Choroid plexus epithelial cell (primary cell): ENCODE measurements at places on chromosomes 3 and 15.

DNA sequence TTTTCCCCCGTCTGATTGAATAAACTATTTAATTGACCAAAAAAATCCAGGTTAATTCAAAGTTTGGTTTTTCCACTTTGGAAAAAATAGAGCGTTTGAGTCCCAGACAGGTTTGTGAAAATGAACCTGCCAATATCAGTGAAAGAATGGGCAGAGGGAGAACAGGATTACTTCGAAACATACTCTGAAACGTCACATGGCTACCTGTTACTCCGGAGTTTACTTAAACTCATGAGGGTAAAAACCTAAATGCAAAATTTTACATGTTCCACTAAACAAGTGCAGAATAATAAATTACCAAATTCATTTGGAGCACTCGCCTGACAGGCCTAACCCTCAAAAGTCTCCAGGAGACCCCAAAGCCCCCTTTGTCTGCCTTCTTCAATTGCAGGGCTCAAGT, 419.9 kb downstream of the MECOM start:
- DNase-seq, result no peak

GRCh38 chr3:94179059-94179458, 116.2 kb downstream of the NSUN3 start:
- no peak for DNase-seq

GRCh38 chr3:139472380-139473010, 3.8 kb downstream of the RBP2 start:
- no peak for DNase-seq

GRCh38 chr3:170128977-170129431, 52.5 kb downstream of the PHC3 start:
- no peak for DNase-seq

DNA sequence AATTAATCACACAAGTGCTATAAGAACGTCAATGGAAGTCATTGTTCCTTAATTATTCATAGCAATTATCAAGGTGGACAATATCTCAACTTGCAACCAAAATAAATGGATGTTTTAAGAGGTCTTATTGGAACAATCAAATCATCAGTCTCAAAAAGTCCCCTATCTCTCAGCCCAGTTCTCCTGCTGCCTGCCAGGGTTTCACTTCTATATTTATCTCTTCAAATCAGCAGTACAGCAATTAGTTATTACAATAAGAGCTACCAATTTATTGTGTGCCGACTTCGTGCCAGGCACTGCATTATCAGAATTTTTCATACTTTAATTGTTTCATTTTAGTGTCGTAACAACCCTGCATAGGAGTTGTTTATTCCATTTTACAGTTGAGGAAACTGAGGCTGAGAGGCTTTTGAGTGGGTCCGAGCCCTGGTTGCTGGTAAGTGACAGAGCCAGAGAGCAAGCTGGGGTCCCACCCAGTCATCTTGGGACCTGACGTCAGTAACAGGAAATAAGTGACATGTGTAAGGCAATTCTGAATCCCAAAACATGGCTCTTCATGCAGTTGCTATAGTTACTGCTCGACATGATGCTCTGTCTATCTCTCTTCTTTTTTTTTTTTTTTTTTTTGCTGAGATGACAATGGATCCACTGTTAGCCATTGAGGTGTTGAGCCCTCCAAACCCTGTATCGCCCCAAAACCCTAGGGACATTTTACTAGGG, 8.8 kb upstream of the KCTD6 start:
- no peak for DNase-seq

DNA sequence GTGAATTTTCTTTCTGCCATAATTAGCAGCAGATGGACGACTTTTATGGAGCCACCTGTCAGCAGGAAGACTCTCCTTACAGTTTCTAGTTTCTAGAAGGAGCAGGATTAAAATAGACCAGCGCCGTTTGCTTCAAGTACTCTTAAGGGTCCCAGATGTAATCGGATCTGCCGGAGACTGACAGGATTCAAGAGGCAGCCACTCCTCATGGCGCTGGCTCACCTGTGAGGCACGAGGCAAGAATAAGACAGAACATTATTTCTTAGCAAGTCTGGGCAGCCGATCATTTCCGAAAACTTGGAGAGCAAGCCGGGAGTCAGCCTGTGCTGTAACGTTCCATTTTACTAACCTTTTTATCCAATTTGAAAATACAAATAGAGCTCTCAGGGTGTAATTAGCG, 410.4 kb upstream of the RORA start:
- DNase-seq, result no peak

DNA sequence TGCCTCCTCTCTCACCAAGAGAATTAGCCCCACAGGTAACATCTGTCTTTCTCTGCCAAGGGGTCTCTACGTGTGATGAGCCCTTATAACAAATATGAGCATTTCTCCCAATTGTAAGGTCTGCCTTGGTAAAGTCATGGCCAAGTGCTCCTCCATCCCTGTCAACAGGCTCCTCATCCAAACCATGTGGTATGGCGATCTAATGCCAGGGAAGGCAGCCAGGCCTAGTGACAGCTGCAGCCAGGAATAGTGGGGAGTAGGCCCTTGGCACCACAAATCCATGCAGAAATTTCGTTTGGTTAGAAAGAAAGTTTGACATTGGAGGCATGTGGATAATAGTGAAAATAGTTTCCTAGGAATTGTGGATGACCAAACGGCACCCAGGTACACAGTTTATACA, 4.7 kb upstream of the LRTM1 start:
- DNase-seq, result no peak

DNA sequence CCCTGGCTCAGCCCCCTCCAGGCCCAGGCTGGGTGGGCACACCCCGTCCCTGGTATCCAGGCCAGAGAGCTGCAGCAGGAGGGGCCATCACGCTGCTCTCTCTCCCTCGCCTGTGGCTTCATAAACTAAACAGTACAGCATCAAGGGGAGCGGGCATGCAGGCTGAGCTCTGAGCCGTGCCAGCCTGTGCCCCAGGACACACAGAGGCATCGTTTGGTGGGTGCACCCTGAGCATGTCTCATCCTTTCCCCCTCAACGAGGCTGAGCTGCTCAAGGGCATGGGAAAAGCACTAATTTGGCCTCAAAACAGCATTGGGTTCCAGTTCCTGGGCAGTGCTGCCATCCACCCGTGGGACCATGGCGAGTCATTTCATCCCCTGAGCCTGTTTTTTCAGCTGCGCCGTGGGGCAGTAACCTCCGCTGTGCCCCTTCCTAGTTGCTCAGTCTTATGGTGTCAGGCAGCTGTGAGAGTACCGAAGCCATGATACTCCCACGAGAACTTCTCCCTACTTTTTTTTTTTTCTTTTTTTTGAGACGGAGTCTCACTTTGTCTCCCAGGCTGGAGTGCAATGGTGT, 79.6 kb downstream of the CPN2 start:
- no peak for DNase-seq

DNA sequence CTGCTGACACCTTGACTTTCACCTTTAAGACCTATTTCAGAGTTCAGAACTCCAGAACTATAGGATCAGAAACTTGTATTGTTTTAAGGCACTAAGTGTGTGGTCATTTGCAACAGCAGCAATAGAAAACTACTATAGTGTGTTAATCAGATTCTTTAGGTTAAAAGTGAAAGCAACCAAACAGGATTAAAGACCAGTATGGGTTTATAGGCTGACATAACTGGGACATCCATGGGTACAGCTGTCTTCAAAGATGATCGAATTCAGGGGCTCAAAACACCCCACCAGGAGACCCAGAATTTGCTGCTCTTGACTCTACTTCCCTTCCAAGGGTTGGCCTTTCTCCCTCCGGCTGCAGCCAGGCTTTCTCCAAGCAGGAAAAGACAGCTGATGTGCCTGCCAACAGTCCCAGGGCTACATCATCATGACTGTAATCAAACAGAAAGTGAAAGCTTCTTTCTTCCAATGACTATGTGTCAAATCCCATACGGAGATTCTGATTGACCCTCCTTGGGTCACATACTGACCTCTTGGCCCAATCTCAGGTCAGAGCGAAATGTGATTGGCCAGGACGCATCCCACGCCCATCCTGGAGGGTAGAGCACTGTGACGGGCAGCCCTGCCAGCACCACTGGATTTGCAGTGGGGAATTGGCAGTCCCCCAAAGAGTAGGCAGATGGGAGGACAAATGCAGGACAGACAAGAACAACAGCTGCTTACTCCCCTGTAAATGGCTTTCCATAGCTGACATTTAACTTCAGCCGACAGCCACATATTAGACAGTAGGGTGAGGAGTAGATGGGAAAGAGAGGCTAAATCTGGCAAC, 51.4 kb upstream of the RNF7 start:
- peak; percentile 62 for DNase-seq
